ENCODE measurements at places on chromosomes 6 and 20. TPM values are rescaled to one million over a fixed set of nuclear protein-coding genes. Genes with fewer than 3 reads are reported as not detected.

MEP1A gene
- total RNA-seq, result not detected

DNA sequence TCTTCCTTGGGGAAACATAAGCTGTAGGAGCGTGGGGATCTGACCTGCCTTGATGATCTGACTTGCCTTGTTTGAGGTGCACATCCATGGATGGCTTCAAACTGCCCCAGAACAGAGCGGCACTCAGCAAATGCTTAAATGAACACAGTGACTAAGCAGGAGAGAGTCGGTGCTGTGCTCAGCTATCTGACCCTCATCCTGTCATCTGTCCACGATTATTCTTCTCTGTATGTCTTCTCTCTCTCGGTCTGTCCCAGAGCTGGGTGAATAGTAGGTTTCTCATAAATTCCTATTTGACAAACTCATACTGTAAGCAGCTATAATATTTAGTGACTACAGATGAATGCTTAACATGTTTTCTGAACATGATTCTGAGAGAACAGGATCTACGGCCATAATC is 37.3 kb downstream of the TRAM2 start:
- DNase-seq, result no peak

ELOVL4 gene
- total RNA-seq, result 34.4 TPM

SLC35B3 gene
- 8.8 TPM for total RNA-seq

DNA sequence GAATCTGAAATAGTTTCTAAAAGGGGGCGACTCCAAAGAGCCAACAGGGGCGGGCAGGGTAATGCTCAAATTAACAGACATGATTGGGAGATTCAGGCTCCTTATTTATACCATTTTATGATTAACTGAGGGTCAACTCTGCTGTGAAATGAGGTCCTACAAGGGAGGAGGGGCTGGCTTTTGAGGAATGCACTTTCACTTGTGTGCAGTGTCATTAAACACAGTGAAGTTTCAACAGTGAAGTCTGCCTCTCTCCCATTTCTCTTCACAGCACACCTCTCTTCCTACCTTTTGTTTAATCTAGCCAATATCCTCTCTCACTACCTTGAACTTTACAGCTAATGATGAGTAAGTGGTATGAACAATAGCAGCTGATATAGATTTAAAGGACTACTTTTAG is 557.3 kb upstream of the CITED2 start:
- DNase-seq, result no peak

- DNase-seq, result no peak
Observed at GRCh38 chr6:42981836-42982235, 2.5 kb upstream of the PPP2R5D start.

DNA sequence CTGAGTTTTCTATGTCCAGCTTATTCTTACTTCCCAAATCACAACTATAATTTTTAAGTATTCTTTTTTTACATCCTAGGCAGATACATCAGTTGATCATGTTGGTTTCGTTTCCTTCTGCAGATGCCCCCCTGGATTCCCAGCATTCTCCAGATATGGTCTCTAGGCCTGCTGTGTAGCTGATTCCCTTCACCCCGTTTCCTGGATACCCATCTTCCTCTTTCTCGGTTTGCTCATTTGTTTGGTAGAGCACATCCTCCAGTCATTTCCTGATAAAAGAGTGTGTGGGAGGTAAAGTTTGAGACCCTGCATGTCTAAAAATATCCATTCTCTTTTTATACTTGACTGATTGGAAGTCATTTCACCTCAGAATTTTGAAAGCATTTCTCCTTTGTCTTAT is 66.4 kb downstream of the ANKS1A start:
- no peak for DNase-seq

GRCh38 chr6:138246650-138247440 is 28.6 kb upstream of the PBOV1 start:
- no peak for DNase-seq

- no peak for DNase-seq
Observed at GRCh38 chr6:79630380-79630882, 698 bp upstream of the SH3BGRL2 start.

DNA sequence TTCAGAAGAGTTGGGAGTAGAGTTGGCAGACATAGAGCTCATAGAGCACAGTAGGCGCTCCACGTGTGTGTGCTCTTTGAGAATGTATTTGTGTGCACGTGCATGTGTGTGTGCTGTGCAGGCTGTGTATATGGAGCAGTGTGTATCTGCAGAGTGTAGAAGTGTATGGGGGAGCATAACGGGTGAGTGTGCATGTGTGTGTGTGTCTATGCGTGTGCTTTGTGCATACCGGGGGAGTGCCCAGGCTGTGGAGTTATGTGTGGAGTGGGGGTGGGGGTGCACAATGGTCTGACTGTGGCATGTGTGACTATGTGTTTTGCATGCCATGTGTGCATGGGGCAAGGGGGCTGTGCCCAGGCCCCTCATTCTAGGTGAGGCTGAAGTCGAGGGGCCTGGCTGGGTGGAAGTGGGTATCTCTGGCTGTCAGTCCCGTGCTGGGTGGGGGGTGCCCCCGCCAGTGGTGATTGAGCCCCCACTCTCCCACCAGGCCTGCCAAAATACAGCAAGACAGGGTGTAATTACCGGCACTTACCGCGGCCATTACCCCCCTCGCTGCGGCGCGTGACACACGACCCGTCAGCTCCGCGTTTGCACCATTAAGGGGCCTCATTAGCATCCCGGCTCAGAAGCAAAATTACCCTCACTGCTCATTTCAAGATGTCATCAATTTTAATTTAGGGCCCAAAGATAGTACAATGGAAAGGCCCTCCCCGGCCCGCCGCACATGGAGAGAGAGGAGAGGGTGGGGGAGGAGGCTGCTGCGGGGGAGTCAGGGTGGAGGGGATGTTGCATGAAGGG is 39.1 kb downstream of the MDFI start:
- DNase-seq, result no peak

DNA sequence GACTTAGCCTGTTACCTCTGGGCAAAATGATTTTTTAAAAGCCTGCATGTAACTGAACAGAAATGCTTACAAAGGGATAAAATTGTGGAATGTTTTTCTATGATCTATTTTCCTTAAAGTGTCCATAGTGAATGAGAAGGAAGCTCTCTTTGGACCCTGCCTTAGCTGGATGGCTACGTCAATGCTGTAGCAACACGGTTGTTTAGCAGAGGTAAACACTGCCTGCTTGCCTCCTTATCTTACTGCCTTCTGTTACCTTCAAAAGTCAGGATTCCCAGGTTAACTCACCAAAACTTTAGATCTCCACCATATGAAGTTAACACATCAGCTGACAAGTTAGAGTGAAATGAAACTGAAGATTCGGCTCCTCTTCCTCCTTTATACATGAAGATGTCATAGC is 402.6 kb downstream of the SAMD5 start:
- no peak for DNase-seq

DNA sequence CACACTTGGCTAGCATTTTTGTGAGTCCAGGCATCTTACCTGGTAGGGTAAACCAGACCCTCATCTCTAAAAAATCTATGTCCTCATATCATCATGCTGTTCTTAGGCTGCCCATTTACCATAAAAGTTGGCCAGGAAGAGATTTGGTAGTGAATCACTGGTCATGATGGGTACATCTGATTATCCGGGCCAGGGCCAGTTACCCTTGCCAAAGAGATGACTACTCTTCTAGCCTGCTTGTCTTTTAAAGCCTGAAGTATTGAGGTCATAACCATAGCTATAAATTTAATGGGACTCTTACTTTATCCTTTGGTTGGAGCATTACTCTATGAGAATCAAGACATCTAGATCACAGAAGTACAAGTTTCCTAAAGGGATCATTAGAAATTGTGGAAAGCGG is 276.8 kb downstream of the TENT5A start:
- no peak for DNase-seq

DNA sequence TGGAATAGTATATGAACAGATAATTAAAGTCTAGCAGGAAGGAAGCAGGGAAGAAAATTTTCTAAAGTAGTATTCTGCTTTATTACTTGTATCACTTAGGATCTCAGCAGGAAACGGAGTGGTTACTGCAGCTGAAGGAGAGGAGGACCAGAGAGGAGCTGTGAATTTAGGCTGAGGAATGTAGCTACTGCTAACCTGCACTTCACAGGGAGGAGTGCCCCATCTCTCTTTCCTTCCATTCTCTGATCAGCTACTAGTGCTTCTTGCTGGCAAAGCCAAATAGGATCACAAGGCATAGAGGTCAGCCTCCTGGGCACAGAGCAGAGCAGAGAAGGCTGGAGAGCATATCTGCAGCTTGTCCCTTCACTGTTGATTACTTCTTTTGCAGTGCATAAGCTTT is 205.3 kb upstream of the ASCC3 start:
- DNase-seq, result no peak

GRCh38 chr20:31673943-31674463 is 36.3 kb downstream of the COX4I2 start:
- DNase-seq, result no peak

HINT3 gene
- 27.0 TPM for total RNA-seq

OR2H1 gene
- not detected for total RNA-seq

- no peak for DNase-seq
Observed at GRCh38 chr20:11145616-11146015, 471.8 kb upstream of the JAG1 start.

All from suprapubic skin (tissue), 4 donors.